Heart left ventricle (tissue), 16 donors: ENCODE measurements at places on chromosomes 12 and 14.

GRCh38 chr12:10952645-10953044 is 13.6 kb upstream of the TAS2R14 start:
- no peak overlapping the region for H3K27ac ChIP-seq
- H3K4me3 ChIP-seq, result no peak overlapping the region
- peak; percentile 12 for DNase-seq
- no peaks in the 10 kb centered on the region for H3K4me1 ChIP-seq
- no peaks in the 10 kb centered on the region for H3K36me3 ChIP-seq
- H3K27me3 ChIP-seq, result no peaks in the 10 kb centered on the region

- no peaks in the 10 kb centered on the region for H3K27me3 ChIP-seq
- no peak overlapping the region for H3K27ac ChIP-seq
- no peak overlapping the region for H3K4me3 ChIP-seq
- H3K36me3 ChIP-seq, result no peaks in the 10 kb centered on the region
- no peak for DNase-seq
- peaks cover 13% of the 10 kb centered on the region for H3K4me1 ChIP-seq
Observed at GRCh38 chr14:31592122-31592521, 30.9 kb downstream of the NUBPL start.

DNA sequence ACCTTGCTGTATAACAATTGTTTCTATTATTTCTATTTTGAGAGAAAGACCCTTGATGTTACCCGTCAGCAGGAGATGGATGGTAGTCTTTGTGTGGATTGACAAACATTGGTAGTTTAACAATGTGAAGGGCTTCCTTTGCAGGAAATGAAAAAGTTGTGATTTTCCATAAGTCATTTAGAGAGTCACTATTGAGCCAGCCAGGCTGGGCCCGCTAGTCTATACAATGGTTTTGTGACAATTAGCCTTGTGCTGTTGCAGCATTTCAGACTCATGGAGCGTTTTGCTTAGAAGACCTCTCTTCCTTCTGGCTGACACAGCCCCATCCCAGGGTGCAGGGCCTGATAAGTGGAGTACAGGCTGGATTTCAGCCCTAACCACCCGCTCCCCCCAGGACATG is 18.3 kb upstream of the SLC38A2 start:
- DNase-seq, result no peak
- H3K27me3 ChIP-seq, result no peaks in the 10 kb centered on the region
- no peaks in the 10 kb centered on the region for H3K36me3 ChIP-seq
- H3K27ac ChIP-seq, result peak overlapping the region; percentile 32
- no peak overlapping the region for H3K4me3 ChIP-seq
- H3K4me1 ChIP-seq, result peaks cover 32% of the 10 kb centered on the region

DNA sequence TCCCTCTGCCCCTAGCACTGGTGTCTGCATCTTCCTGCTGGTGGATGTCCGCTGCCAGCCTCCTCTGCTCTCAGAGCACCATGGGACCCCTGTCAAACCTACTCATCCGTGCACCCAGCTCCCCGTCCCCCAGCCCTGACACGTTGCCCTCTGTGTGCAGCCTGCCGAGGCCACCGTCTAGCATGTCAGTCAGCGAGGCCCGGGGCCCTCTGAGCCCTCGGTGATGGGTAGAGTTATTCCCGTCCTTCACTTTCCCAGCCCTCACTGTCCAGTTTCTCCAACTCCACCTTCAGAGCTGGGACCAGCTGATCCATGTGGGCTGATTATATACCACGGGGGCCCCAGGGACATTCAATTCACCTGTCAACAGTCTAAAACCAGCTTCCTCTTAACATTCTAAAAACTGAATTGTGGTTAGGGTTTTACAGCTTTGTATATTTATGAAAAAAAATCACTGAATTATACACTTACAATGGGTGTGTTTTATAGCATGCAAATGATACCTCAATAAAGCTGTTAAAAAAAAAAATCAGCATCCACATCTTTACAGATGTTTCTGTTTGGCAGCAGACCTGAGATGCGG is 61.3 kb downstream of the CCDC88C start:
- no peaks in the 10 kb centered on the region for H3K36me3 ChIP-seq
- H3K4me1 ChIP-seq, result peaks cover 21% of the 10 kb centered on the region
- no peak overlapping the region for H3K4me3 ChIP-seq
- no peak overlapping the region for H3K27ac ChIP-seq
- no peak for DNase-seq

DNA sequence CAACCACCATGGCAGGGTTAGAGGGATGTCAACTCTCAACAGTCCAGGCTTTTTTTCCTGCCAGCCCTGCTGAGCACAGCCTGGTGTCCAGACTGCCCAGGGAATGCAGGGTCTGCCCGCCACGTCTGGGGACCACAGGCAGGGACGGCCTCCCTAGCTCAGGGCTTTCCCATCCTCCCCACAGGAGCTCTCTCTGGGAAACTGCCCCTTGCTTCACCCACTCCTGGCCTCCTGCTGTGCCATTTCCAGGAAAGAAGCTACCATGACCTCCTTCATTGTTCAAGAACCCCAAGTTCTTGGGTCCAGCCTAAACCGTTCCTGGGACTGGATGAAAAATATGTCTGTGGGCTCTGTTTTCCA is 4.8 kb downstream of the SCNN1A start:
- DNase-seq, result peak; percentile 3
- no peaks in the 10 kb centered on the region for H3K36me3 ChIP-seq
- H3K27ac ChIP-seq, result no peak overlapping the region
- H3K4me1 ChIP-seq, result peaks cover 4% of the 10 kb centered on the region

- no peak overlapping the region for H3K4me3 ChIP-seq
- H3K4me1 ChIP-seq, result no peaks in the 10 kb centered on the region
- H3K27ac ChIP-seq, result no peak overlapping the region
- H3K27me3 ChIP-seq, result no peaks in the 10 kb centered on the region
- no peaks in the 10 kb centered on the region for H3K36me3 ChIP-seq
Observed at GRCh38 chr14:84080944-84081343, 1449.0 kb upstream of the FLRT2 start.

DNA sequence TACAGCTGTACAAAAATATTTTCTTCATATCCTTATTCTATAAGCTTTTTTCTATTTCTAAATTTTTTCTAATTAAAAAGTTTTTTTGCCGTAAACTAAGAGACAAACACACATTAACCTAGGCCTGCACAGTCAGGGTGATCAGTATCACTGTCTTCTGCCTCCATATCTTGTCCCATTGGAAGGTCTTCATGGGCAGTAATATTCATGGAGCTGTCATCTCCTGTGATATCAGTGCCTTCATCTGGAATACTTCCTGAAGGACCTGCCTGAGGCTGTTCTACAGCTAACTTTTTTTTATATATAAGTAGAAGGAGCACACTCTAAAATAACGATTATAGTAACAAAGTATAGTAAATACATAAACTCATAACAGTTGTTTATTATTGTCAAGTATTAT is 17.8 kb downstream of the USP15 start:
- no peak overlapping the region for H3K4me3 ChIP-seq
- H3K36me3 ChIP-seq, result no peaks in the 10 kb centered on the region
- H3K4me1 ChIP-seq, result peaks cover 9% of the 10 kb centered on the region

DNA sequence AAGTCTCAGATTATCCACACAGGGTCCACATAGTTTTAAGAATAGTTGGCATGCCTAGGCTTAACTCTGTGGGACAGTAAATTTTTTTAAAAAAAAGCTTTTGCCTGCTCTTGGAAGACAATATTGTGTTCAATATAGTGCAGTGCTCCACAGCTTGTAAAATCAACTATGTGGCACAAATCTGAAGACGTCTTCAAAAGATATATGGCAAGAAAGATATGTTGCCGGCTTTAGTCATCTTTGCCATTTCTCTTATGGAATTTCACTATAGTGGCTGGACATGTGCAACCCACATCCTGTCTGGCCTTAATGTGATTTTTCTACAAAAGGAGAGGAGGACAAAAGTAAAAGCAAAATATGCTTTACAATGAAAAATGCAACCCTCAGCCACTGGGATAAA is 90.5 kb downstream of the MGST1 start:
- H3K4me1 ChIP-seq, result no peaks in the 10 kb centered on the region
- H3K27ac ChIP-seq, result no peak overlapping the region
- no peaks in the 10 kb centered on the region for H3K27me3 ChIP-seq
- DNase-seq, result no peak
- H3K4me3 ChIP-seq, result no peak overlapping the region
- H3K36me3 ChIP-seq, result no peaks in the 10 kb centered on the region

- no peaks in the 10 kb centered on the region for H3K36me3 ChIP-seq
- H3K27me3 ChIP-seq, result no peaks in the 10 kb centered on the region
- no peaks in the 10 kb centered on the region for H3K4me1 ChIP-seq
- H3K27ac ChIP-seq, result no peak overlapping the region
- DNase-seq, result no peak
- H3K4me3 ChIP-seq, result no peak overlapping the region
Observed at GRCh38 chr12:128121424-128121823, 145.5 kb upstream of the TMEM132C start.

DNA sequence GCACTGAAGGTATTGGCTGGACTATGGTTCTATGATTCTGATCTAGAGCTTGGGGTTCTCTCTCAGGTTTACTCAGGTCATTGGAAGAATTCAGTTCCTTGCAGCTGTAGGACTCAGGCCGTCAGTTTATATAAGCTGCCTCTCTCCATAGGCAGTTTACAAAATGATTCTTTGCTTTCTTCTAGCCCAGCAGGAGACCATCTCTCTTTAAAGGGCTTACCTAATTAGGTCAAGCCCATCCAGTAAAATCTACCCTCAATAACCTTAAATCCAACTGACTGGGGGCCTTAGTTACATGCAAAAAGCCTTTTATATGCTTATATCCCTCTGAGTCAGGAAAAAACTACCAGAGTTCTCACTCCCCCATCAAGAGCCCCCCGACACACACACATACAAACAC is 80.5 kb upstream of the GARIN6 start:
- no peak overlapping the region for H3K4me3 ChIP-seq
- H3K4me1 ChIP-seq, result no peaks in the 10 kb centered on the region
- H3K36me3 ChIP-seq, result no peaks in the 10 kb centered on the region
- no peaks in the 10 kb centered on the region for H3K27me3 ChIP-seq
- DNase-seq, result no peak

DNA sequence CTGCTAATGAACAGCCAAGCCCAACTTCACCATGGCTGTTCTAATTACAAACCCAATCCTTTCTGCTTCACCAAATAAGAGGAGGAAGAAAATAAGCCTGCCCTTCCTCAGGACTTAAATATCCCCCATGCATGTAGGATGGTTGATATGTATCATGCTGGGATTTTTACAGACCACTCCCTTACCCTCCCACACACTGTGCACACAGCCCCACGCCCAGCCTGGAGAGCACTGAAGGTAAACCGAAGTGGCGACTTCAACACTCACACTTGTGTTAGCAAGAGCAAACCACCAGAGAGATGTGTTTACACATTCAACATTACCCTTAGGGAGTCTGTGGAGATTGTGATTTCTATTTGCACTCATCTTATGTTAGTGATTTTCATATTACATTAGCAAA is 241.2 kb downstream of the EGLN3 start:
- no peak for DNase-seq
- no peaks in the 10 kb centered on the region for H3K36me3 ChIP-seq
- no peaks in the 10 kb centered on the region for H3K27me3 ChIP-seq
- H3K4me1 ChIP-seq, result no peaks in the 10 kb centered on the region
- no peak overlapping the region for H3K27ac ChIP-seq
- H3K4me3 ChIP-seq, result no peak overlapping the region

GRCh38 chr12:13079440-13079906 is 24.0 kb downstream of the GSG1 start:
- no peak overlapping the region for H3K4me3 ChIP-seq
- no peak for DNase-seq
- H3K36me3 ChIP-seq, result peaks cover 9% of the 10 kb centered on the region
- H3K27ac ChIP-seq, result no peak overlapping the region

DNA sequence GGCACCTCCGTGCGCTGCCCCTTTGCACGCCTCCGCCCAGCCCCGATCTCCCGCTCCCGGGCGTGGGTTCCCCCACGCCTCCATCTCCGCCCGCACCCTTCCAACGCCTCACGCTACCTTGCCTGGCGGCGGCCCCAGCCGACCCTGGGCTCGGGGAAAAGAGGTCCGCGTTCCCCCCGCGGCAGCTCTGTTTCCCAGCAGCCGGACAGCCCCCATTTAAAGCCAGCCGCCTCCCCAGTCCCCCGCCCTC is at the start of gene PRIMA1:
PRIMA1 (minus strand) TSS at position 193 of the 250 bp plus-strand sequence. CDS start 767 bp downstream, outside the sequence.
- peak within 1 kb of the TSS; percentile 62 for H3K4me3 ChIP-seq
- peak within 1 kb of the TSS; percentile 34 for H3K27ac ChIP-seq
- H3K36me3 ChIP-seq, result no peaks in the 10 kb centered on the region
- no peak for DNase-seq
- no peaks in the 10 kb centered on the region for H3K27me3 ChIP-seq
- H3K4me1 ChIP-seq, result peaks cover 3% of the 10 kb centered on the region

DNA sequence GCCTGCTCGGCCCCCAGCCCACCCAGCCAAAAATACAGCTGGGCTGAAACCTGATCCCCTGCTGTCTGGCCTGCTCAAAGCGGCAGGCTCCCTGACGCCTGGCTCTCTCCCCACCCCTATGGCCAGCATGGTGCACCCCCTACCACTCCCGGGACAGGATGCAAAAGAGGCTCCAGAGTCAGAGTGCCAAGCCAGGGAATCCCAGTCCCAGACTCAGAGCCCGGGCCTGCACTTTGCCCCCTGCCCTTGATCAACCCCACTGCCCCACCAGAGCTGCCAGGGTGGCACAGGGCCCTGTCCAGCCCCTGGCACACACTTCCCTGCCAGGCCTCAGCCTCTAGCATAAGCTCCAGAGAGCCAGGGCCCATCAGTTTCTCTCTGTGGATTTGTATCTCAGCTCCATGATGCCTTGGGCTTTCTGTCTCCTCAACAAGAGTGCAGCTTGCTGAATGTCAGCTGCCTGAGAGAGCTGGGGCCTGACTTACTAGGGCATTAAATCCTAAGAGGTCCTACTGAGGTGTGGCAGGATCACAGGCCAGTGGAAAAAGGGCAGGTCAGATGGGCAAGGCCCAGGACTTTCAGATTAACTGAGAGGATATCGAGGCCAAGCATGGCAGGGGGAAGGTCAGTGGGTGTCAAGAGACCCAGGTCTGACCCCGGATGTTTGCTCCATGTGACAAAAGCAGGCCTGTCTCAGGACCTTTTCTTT is 13.9 kb downstream of the ACVRL1 start:
- no peak for DNase-seq
- peaks cover 35% of the 10 kb centered on the region for H3K4me1 ChIP-seq
- no peaks in the 10 kb centered on the region for H3K36me3 ChIP-seq
- H3K27me3 ChIP-seq, result no peaks in the 10 kb centered on the region

GRCh38 chr14:31138301-31138700 is 69.3 kb downstream of the HECTD1 start:
- H3K4me3 ChIP-seq, result no peak overlapping the region
- H3K27me3 ChIP-seq, result no peaks in the 10 kb centered on the region
- no peak for DNase-seq
- peaks cover 51% of the 10 kb centered on the region for H3K36me3 ChIP-seq

- no peak overlapping the region for H3K27ac ChIP-seq
- no peak for DNase-seq
- no peak overlapping the region for H3K4me3 ChIP-seq
- H3K27me3 ChIP-seq, result no peaks in the 10 kb centered on the region
Observed at GRCh38 chr12:128083132-128083729, 183.7 kb upstream of the TMEM132C start.

GRCh38 chr14:51507511-51507905 is 144.2 kb upstream of the FRMD6 start:
- peaks cover 6% of the 10 kb centered on the region for H3K4me1 ChIP-seq
- no peaks in the 10 kb centered on the region for H3K36me3 ChIP-seq
- peak overlapping the region; percentile 61 for H3K27ac ChIP-seq
- DNase-seq, result no peak
- H3K4me3 ChIP-seq, result no peak overlapping the region
- H3K27me3 ChIP-seq, result no peaks in the 10 kb centered on the region
